RWPE1 (cell line): ENCODE measurements at places on chromosomes 2 and 18.

DNA sequence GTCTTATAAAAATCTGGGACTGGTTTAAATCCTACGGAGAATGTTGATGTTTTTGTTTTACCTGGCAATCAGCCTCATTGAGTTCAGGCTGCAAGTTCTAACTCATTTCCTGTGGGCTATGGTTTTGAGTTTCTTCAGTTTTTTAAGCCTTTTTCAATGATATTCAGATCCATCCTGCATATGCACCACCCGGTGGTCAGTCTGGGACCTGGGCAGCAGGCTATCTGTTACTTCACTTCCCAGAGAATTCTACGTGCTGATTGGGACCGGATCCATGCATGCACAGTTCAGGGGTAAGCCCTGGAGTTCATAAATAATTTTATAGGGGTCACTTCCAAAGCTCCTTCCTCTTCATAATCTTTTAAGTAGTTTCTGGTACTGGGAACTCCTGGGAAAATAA is 339.2 kb upstream of the HNRNPA3 start:
- DNase-seq, result no peak

- peak; percentile 63 for DNase-seq
Measured at GRCh38 chr2:44291281-44292248, 16.3 kb downstream of the SLC3A1 start.

DNA sequence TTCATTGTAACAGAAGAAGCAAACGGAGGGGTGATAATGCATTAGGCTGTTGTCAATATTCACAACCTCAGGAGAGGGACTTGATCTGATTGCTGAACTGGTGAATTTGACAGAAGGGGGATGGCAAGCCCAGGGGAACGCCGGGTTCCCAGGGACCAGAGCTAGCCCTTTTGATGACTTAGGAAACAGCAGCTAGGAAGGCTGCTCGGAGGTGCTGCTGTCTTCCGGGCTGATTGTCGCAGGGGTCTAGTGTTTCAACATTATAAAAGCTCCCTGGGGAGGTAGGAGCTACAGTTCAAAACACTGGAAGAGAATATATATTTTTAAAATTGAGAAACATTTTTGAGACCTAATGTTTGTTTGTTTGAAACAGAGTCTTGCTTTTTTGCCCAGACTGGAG is 47.3 kb downstream of the CD8B2 start:
- DNase-seq, result no peak

DNA sequence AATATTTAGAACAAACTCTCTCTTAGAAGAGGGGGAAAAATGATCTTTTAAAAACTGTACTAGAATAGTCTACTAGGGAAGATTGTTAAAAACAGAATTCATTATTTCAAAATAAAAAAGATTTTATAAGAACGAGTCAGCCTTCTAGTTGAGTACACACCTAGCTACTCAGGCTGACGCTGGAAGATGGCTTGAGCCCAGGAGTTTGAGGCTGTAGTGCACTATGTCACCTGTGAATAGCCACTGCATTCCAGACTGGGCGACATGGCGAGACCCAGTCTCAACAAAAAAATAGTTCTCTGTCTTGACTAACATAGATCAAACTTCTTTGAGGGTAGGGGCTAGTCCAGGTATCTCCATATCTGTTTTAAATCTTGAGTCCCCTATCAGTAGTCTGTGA is 33.9 kb downstream of the ERLEC1 start:
- DNase-seq, result no peak

- no peak for DNase-seq
Measured at GRCh38 chr2:28729698-28730097, 21.9 kb upstream of the PPP1CB start.
